ENCODE measurements at places on chromosomes 1 and 21. TPM values are rescaled to one million over a fixed set of nuclear protein-coding genes. Genes with fewer than 3 reads are reported as not detected.

The BECN2 gene
- total RNA-seq: not detected

The OR2W3 gene
- total RNA-seq: 0.66 TPM

GRCh38 chr1:174659823-174660222 lies 212.1 kb downstream of the GPR52 start:
- no peak for DNase-seq

GRCh38 chr1:228413241-228414010 lies 3.2 kb downstream of the TRIM17 start:
- DNase-seq: no peak

- DNase-seq: no peak
These were observed 32.5 kb downstream of the CELF3 start for GRCh38 chr1:151684128-151684527.

DNA sequence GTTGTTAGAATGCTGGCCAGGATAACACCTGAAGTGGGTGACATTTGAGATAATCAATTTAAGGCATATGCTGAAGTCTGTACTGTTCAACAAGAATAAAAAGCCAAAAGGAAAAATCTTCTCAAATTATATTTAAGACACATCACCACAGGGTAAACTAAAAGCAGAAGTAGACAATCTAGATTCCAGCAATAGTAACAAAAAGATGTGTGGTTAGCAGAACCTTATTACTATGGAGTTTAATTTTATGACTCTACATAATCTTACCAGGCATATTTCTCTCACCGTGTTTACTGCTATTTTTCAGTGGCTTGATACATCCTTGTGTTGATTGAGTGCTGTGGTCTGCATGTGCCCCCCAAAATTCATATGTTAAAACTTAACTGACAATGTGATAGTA lies 300.4 kb upstream of the ZP4 start:
- no peak for DNase-seq

DNA sequence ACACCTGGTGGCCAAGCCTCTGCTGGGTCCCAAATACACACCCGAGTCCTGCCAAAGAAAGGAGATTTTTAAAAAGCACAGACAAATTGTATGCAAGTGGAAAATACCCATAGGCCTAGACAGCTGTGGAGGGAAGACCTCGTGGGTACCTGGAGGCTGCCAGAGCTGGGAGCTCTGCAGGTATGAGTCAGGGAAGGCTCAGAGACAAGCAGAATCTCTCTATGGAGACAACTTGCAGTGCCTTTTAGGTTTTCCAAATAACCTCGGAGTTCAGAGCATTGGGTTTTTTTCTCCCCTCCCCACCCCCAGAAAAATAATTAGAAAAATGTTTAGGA lies 127.7 kb downstream of the EDEM3 start:
- no peak for DNase-seq

DNA sequence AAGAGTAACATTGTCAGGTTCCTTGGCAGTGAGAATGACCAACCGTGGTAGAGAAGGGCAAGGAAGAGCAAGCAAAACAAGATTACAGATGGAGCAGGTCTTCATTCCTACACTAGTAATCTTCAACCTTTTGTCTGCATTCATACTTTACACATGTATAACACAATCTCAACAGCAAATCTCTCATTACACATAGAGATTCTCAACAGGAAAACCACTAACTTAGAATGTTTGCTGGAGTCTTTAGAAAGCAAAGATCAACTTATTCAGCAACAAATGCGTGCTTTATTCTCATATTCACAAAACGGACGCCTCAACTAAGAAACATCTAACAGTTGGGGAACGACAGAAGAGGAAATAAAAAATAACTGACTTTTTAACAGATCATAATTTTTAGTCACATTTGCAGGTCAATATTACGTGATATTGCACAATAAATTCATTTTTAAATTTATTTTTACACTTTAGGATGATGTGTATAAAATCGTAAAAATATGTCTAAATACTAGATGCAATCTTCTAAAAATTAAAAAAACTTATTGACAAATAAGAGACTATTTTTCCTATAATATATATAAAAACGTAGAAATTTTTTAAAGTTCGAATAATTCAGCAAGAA lies 82.9 kb downstream of the ARID4B start:
- DNase-seq: no peak

DNA sequence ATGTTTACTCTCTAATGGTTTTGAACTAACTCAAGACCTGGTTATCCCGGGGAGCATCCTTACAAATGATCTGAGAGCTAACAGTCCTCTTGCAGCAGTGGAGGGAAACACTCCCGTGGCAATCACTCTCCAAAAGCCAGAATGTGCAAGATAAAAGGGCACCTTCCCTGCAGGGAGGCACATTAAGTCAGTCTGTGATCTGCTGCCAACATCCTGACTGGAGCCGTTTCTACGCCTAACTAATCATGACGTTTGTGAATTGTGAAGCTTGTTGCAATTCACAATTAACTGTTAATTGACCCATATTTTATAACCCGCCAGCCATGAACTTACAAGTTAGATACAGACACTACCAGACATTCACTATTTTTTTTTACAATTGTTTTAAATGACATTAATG lies 52.1 kb upstream of the LGALS8 start:
- DNase-seq: no peak

DNA sequence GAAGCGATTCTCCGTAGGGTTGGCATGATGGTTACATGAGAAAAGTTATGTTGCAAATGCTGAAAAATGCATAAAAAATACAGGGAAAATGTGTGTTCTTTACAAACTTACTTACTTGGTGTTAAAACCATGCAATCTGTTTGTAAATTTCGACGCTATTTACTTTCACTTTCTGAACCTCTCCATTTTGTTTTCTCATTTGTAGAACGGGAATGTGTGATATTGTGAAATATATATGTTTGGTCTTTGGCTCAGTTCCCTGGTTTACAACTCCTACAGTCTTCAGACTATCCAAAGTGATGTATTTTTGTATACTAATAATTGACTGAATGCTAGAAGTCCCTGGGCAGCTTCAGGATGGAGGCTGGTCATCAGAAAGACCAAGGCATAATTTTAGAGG lies 982.3 kb downstream of the ADGRL2 start:
- DNase-seq: no peak

DNA sequence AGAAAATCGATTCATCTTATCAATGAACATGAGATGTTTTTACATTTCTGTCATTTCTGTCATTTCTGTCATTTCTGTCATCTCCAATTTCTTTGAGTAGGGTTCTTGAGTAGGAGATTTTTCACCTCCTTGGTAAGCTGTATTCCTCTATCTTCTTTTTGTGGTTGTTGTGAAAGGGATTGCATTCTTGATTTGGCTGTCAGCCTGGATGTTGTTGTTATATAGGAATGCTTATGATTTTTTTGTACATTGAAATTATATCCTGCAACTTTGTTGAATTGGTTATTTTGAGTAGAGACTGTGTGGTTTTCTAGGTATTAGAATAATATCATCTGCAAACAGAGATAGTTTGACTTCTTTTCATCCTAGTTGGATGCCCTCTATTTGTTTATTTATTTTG lies 1233.7 kb downstream of the PLA2G4A start:
- no peak for DNase-seq

DNA sequence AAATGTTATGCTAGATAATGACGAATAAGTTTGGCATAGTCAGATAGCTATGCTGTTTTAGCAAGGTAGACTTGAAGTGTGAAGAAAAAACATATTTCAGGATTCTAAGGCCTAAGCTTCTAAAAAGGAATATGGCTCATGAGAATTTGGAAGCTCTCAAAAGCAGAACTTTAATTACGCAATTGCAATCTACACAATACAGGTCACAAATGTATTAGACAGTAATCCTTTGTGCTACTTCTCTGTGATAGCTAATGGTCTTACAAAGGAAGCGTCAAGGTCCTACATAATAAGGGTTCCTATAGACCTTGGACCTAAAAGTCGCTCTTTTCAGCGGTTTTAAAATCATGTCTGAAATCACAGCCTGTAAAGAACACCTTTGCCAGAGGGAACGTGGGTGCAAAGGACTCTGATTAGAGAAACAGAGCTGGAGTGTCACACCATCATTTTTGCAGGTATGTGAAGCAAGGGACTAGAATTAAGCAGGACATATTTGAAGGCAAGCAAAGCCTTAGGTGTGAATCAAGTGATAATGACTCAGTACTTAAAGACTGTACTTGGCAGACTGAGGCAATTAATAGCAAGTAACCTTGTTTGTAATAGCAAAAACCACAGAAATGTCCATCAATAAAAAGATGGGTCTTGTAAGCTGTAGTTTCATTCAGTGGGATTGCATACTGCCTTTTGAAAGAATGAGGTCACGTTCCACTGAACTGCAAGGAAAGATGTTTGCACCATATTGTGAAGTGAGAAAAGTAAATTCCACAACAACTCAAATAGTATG lies 420.2 kb downstream of the KCTD3 start:
- DNase-seq: no peak
